AG08395 (cell line): ENCODE measurements at places on chromosomes 13 and 19.

GRCh38 chr13:38570706-38571105, 116.2 kb upstream of the FREM2 start:
- DNase-seq = no peak

- DNase-seq = no peak
Measured at GRCh38 chr19:45990113-45990728, 5.0 kb upstream of the CCDC61 start.

DNA sequence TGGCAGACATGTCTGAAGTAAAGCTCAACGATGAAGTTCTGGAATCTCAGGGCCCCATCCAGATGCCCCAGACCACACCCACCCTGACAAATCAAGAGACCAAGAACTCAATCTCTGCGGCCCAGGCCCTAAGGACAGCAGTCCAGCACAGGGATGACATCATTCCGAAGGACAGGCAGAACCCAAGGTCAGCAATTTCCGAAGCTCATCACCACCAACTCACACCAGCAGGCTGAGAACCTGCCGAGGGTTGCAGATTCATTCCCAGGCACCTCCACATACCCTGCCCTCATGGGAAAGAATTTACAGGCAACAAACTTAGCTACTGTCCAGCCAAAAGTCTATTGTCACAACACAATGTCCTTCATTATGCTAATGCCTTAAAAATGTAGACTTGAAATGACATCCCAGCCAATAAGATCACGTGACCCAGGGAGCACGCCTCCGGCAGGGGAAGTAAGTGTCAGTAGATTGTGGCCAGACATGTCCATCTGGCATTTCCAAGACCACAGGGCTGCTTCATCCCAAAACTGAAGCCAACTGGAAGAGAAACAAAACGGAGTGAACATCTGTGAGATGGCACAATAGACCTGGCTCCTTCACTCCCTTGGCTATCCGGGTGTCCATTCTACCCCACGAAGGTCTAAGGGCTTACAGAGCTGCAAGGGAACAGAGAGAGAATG, 98.8 kb downstream of the CRYL1 start:
- peak; percentile 56 for DNase-seq

DNA sequence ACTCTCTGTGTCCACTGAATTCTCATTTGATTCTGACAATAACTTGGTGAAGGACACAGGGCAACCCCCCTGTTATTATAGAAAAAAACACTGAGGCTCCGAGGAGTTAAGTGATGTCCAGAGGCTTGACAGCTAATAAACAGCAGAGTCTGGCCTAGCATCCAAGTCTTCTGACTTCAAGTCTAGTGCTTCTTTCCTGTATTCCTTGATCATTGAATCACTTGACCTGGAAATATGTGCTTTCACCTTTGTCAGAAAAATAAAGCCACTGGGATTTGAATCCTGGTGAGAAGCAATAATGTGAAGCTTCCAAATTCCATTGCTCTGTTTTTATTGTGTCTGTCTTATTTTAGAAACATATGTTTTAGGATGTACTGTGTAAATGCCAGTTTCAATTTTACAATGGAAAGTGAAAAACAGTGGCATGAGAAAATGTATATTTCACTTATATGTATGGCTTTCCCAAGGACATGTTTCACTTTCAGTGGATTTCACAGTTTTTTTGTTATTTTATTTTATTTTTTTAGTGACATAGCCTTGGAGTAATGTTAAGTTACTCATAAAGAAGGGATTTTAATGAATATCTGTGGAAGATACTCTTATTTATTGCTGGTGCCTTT, 190.2 kb downstream of the GPC6 start:
- DNase-seq = no peak

GRCh38 chr13:63345835-63346234, 1930.2 kb upstream of the PCDH20 start:
- no peak for DNase-seq

DNA sequence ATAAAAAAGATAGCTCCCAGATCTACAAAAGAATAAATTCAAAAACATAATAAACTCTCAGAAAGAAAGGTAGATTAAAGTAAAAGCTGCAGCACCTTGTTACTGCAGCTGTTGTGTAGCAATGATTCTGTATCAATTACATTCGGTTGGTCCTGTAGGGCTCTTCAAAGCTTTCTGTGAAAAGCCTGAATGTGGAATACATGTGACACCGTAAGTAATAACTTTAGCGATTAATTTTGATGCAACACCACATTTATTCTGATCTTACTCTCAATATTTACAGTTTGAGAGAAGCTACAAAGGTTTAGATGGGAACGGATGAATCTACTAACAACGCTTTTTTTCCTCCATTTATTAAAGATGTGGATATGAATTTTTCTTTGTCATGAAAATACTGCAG, 279.2 kb downstream of the DACH1 start:
- DNase-seq = no peak

DNA sequence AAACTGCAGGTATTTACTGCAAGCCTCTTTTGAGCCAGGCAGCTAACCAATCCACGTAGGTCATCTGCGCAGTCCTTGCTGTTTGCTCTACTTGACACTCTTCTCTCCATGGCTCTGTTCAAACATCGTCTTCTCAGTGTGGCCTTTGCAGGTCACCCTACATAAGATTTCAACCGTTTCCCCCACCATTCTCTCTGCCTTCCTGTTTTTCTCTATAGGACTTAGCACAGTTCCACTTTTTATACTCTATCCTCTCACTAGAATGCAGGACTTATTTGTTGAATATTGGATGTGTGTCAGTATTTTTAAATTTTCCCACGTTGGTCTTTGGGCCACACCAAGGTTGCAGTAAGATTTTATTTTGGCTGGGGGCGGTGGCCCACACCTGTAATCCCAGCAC, 1.7 kb upstream of the FBXW9 start:
- DNase-seq = no peak

DNA sequence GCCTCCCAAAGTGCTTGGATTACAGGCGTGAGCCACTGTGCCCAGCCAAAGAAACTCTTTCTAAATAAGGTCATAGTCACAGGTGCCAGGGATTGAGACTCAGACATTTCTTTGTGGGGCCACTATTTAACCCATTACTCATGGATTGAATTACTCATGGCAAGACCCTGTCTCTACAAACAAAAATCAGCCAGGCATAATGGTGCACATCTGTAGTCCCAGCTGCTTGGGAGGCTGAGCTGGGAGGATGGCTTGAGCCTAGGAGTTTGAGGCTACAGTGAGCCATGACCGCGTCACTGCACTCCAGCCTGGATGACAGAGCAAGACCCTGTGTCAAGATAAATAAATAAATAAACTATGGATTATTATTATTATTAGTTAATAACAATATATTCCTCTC, 3.6 kb upstream of the KLF2 start:
- no peak for DNase-seq

GRCh38 chr13:46211116-46211482, 629 bp upstream of the LRRC63 start:
- peak; percentile 3 for DNase-seq

GRCh38 chr19:45922281-45922680, 7.7 kb upstream of the NANOS2 start:
- DNase-seq = no peak

GRCh38 chr19:4969772-4970531, 1.0 kb downstream of the KDM4B start:
- peak; percentile 10 for DNase-seq

DNA sequence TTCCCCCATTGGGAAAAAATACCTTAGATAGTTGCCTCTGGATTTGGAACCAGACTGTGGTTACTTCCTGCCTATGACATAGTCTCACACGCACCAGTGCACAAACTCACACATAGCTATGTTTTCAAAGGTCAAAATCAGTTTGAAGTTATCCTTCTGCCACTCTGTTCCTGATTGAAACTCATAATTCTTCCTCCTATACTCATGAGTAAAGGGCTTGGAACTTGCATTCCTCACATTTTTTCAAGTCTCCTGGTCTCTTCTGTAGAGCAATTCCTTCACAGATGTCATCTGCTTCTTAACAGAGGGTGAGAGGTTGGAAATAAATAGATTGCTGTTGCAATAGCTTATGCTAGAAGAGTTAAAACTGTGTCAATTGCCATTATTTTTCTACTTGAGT, 18.6 kb upstream of the POSTN start:
- peak; percentile 59 for DNase-seq

GRCh38 chr19:57348136-57348535, 2.9 kb upstream of the ZNF304 start:
- peak; percentile 44 for DNase-seq

GRCh38 chr13:19057588-19058340, 123.9 kb downstream of the TUBA3C start:
- no peak for DNase-seq

- peak; percentile 55 for DNase-seq
Measured at GRCh38 chr19:18401580-18402112, 4.2 kb upstream of the LRRC25 start.

- peak; percentile 82 for DNase-seq
Measured at GRCh38 chr13:21069561-21070004, 8.2 kb upstream of the LATS2 start.

GRCh38 chr13:100129605-100130004, 40.7 kb downstream of the PCCA start:
- DNase-seq = peak; percentile 8

GRCh38 chr13:50797091-50797490, 46.4 kb downstream of the DLEU7 start:
- no peak for DNase-seq

DNA sequence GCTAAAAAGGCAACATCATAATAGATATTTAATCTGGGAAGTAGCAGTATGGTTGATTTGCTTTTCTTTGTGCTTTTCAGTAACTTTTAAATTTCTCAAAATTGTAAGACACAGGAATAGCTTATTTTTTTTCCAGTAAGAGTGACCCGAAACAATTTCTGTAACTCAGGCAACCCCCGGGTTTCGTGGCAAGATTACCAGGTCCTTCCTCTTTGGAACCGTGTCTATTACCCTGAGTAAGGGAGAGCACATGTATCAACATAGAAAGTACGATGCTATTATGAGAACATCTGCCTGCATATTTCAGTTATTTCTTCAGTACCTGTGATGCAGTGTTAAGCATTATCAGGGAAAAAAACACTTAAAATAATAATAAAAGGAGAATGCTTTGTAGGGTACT, 64.1 kb downstream of the DOCK9 start:
- DNase-seq = no peak

DNA sequence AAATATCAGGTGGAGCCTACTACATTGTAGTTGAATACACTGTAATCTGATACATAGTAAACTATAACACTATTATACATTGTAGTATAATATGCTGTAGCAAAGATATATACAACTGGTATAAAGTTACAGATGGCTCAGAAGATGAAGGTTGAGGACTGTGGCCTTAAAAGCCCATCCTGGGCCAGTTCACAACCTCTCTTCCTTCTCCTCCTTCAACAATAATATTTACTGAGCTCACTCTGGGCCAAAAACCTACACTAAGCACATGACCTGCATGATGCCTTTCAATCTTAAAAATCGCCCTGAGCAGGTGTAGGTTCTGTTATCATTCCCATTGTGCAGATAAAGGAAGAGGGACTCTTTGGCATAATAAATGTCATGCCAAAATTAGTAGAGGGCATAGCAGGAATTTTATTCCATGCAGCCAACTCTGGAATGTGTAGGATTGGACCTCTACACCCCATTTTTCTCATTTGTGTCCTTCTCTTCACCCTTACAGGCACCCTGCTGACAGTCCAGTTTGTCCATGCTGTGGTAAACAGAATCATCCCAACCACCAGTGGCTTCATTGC, 14.6 kb upstream of the SIN3B start:
- DNase-seq = no peak

GRCh38 chr19:13613447-13613846, 107.2 kb upstream of the CACNA1A start:
- DNase-seq = no peak

DNA sequence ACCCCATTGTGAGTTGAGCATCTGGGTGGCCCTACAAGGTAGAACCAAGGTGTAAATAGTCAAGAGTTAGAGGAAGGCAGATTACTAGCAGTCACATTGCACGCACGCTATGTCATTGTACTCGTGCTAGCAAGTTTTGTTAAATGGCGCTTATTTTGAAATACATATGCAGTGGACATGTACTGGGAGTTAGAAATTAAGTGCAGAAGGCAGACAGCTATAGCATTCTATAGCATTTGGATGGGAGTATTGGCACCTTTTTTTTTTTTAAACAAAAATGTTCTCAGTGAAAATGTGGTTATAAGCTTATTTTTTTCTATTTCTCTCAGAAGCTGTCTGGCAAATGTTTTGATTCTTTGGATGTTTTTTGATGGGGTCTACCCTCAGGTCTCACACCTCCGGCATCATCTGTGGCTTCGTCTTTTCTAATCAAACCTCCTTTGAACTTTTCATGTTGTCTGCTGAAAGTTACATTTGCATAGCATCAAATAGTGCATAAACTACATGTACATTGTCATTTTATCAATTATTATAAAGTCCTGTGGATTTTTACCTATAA, 68.1 kb downstream of the ARHGEF7 start:
- DNase-seq = no peak

DNA sequence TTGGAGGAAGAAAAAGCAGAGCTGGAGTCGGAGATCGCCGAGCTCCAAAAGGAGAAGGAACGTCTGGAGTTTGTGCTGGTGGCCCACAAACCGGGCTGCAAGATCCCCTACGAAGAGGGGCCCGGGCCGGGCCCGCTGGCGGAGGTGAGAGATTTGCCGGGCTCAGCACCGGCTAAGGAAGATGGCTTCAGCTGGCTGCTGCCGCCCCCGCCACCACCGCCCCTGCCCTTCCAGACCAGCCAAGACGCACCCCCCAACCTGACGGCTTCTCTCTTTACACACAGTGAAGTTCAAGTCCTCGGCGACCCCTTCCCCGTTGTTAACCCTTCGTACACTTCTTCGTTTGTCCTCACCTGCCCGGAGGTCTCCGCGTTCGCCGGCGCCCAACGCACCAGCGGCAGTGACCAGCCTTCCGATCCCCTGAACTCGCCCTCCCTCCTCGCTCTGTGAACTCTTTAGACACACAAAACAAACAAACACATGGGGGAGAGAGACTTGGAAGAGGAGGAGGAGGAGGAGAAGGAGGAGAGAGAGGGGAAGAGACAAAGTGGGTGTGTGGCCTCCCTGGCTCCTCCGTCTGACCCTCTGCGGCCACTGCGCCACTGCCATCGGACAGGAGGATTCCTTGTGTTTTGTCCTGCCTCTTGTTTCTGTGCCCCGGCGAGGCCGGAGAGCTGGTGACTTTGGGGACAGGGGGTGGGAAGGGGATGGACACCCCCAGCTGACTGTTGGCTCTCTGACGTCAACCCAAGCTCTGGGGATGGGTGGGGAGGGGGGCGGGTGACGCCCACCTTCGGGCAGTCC, 5.0 kb downstream of the FOSB start:
- no peak for DNase-seq

GRCh38 chr13:69565334-69565733, 542.3 kb upstream of the ATXN8OS start:
- DNase-seq = no peak

DNA sequence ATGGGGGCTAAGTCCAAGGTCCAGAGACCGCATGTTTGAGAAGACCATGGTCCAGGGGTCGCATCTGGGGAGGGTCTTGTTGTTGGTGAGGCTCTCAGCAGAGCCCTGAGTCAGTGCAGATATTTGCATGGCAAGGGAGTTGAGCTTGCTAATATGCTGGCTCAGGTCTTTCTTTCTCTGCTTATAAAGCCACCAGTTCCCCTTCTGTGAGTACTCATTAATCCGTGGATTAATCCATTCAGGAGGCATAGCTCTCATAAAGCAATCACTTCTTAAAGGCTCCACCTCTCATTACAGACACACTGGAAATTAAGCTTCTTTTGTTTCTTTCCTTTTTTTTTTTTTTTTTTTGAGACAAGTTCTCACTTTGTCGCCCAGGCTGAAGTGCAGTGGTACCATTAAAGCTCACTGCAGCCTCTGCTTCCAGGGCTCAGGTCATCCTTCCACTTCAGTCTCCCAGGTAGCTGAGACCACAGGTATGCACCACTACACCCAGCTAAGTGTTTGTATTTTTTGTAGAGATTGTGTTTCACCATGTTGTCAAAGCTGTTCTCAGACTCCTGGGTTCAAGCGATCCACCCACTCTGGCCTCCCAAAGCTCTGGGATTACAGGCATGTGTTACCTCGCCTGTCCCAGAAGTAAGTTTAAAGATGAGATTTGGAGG, 216.4 kb downstream of the SLITRK5 start:
- no peak for DNase-seq
